ENCODE measurements at places on chromosomes 1 and 21. TPM values are rescaled to one million over a fixed set of nuclear protein-coding genes. Genes with fewer than 3 reads are reported as not detected.

PLA2G2D gene
- not detected for total RNA-seq

ADAMTS5 gene
- 0.82 TPM for total RNA-seq

GOLT1A gene
- 7.5 TPM for total RNA-seq

OR2T33 gene
- not detected for total RNA-seq

DNA sequence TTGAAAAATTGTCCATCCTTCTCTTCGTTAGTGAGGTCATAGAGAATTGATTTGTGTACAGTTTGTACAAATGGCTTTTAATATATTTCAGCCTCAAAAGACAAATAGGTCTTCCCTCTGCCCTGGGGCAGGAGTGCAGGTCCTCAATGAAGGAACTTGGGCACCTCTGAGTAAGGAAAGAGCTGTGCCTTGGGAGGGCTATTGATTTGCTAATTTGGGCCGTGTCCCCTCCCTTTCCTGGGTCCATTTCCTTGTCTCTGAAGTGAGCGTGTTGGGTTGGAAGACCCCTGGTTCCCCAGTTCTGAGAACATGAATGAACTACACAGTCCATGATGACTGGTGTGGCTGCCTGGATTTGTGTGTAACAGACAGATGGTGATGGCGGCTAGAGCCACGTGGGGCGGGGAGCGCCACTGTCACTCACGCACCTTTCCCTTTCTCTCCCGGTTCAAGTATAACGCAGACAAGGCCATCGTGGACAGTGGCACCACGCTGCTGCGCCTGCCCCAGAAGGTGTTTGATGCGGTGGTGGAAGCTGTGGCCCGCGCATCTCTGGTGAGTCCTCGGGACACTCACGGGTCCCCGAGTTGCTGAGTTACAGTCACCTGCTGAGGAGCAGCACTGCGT lies 71.0 kb upstream of the FAM3B start:
- peak; percentile 37 for DNase-seq
- no peaks in the 10 kb centered on the region for H3K4me1 ChIP-seq
- H3K27ac ChIP-seq = no peak overlapping the region
- no peaks in the 10 kb centered on the region for H3K27me3 ChIP-seq
- H3K36me3 ChIP-seq = no peaks in the 10 kb centered on the region
- H3K4me3 ChIP-seq = no peak overlapping the region

DNA sequence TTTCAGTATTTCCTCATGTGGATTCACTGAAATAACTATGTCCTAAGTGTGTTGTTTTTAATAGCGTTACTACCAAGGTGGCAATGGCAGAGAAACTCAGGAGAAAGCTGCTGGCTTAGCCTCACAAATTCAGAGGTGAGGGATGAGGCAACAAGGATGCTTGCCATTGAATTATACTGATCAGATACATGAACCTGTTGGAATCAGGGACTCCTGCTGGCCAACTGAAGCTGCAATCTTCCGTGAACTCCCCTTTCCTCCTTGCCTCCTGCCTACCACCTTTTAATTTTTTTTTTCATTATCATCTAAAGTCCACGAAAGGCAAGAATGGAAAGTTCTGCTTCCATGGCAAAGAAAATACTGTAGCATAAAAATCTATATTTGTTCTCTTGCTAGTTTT lies 254.7 kb downstream of the NFIA start:
- no peaks in the 10 kb centered on the region for H3K27me3 ChIP-seq
- H3K36me3 ChIP-seq = no peaks in the 10 kb centered on the region
- H3K27ac ChIP-seq = no peak overlapping the region
- H3K4me3 ChIP-seq = no peak overlapping the region
- no peaks in the 10 kb centered on the region for H3K4me1 ChIP-seq

GRCh38 chr1:115426956-115427355 lies 88.9 kb upstream of the NGF start:
- DNase-seq = no peak
- no peak overlapping the region for H3K27ac ChIP-seq
- no peaks in the 10 kb centered on the region for H3K4me1 ChIP-seq
- no peaks in the 10 kb centered on the region for H3K36me3 ChIP-seq
- no peaks in the 10 kb centered on the region for H3K27me3 ChIP-seq

DNA sequence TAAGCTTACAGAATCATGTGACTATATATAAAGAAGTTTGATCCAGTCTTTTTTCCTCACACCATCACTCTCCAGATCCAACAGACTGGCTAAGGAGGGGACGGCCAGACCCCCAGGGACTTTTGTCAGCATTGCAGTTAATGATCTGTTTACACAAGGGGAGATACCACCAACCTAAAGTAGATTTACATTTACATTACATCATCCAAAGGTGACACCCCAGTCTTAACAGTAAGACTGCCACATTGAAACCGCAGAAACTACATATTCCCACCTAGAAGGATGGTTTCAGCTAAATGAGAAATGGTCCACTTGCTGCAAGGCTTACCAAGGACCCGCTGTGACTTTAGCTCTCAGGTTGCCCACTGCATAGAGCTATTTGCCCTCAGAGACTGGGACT lies 3.4 kb downstream of the RCAN1 start:
- H3K4me1 ChIP-seq = no peaks in the 10 kb centered on the region
- H3K27me3 ChIP-seq = peaks cover 7% of the 10 kb centered on the region
- no peak overlapping the region for H3K4me3 ChIP-seq
- no peaks in the 10 kb centered on the region for H3K36me3 ChIP-seq
- H3K27ac ChIP-seq = no peak overlapping the region

DNA sequence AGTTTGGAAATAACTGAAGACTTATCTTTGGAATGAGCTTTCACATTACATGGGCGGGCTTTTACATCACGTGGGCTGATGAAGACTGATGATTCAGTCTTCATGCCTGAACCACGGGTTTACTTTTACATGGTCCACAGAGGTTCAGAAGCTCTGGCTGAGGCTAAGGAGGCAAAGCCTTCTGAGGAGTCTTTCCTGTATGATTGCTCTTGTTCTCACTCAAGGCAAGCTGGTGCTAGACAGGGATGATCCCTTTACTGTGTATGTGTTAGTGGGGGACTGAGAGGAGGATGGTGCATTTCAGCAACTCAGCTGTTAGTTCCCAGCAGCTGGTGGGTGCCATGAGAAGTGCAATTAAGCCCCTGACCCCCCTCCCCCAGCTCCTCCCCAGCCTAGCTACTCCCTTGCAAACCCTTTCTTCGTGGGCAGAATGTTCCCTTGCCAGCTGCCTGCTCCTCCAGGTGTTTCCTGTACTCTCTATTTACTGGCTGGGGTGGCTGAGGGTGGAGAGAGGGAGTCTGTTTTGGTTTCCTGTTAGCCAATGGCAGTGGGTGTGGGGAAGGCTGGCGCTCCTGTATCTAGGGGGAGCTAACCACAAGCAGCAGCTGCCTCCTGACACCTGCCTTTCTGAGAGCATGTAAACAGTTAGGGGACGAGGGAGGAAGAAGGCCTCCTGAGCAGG lies 15.4 kb downstream of the BTG2 start:
- no peak overlapping the region for H3K4me3 ChIP-seq
- H3K27me3 ChIP-seq = peaks cover 49% of the 10 kb centered on the region

GRCh38 chr1:206742719-206743383 lies 27.7 kb upstream of the IL19 start:
- H3K4me3 ChIP-seq = no peak overlapping the region
- H3K27ac ChIP-seq = no peak overlapping the region
- H3K27me3 ChIP-seq = no peaks in the 10 kb centered on the region
- no peak for DNase-seq
